NCI-H524 treated with DMSO at 0.1 percent for 48 hours (cell line): ENCODE measurements at places on chromosomes 5 and 9.

GRCh38 chr5:160835376-160835775, 16.6 kb downstream of the ATP10B start:
- no peak for DNase-seq

GRCh38 chr5:113190347-113190746, 213.7 kb downstream of the DCP2 start:
- DNase-seq, result no peak

- DNase-seq, result no peak
Measured at GRCh38 chr5:157650991-157651611, 1.1 kb downstream of the SOX30 start.

DNA sequence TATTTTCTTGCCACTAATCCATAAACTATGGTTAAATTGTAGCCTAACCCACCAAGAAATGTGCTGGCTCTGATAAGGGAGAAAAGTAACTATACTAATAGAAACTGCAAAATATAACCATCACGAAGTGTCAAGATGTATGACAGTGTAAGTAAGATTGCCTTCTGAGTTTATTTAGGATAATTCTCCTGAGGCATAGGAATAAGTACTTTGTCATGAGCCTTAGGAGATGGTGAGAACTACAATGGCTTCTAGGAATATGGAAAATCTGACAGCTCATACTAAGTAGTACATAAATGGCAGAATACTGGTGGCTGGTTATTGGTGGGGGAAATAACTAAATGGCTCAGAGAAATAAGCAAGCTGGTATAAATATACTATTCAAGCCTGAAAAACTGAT, 543.9 kb downstream of the PRR16 start:
- DNase-seq, result no peak

- DNase-seq, result no peak
Measured at GRCh38 chr9:36018891-36019720, 17.6 kb upstream of the RECK start.

DNA sequence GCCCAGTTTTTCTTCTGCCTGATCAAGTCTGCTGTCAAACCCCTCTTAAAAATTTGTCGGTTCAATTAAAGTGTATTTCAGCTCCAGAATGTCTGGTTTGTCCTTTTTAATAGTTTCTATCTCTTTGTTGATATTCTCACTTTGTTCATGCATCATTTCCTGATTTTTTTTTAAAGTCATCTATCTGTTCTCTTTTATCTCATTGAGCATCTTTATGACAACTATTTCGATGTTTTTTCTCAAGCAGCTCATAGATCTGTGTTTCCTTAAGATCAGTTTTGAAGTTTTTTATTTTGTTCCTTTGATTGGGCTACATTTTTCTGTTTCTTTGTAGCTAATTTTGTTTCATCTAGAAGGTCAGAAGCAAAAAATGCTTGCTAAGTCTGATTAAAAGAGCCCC, 53.7 kb downstream of the FGD3 start:
- DNase-seq, result no peak
